ENCODE measurements at places on chromosomes 13 and 19.
A peak's percentile ranks its signal among the peaks of the same experiment; 100 is the strongest.

- DNase-seq, result no peak
Observed at GRCh38 chr13:110850840-110851239, 64.0 kb downstream of the ANKRD10 start.

- peak; percentile 43 for DNase-seq
Observed at GRCh38 chr19:10501971-10502523, 1.1 kb downstream of the KEAP1 start.

DNA sequence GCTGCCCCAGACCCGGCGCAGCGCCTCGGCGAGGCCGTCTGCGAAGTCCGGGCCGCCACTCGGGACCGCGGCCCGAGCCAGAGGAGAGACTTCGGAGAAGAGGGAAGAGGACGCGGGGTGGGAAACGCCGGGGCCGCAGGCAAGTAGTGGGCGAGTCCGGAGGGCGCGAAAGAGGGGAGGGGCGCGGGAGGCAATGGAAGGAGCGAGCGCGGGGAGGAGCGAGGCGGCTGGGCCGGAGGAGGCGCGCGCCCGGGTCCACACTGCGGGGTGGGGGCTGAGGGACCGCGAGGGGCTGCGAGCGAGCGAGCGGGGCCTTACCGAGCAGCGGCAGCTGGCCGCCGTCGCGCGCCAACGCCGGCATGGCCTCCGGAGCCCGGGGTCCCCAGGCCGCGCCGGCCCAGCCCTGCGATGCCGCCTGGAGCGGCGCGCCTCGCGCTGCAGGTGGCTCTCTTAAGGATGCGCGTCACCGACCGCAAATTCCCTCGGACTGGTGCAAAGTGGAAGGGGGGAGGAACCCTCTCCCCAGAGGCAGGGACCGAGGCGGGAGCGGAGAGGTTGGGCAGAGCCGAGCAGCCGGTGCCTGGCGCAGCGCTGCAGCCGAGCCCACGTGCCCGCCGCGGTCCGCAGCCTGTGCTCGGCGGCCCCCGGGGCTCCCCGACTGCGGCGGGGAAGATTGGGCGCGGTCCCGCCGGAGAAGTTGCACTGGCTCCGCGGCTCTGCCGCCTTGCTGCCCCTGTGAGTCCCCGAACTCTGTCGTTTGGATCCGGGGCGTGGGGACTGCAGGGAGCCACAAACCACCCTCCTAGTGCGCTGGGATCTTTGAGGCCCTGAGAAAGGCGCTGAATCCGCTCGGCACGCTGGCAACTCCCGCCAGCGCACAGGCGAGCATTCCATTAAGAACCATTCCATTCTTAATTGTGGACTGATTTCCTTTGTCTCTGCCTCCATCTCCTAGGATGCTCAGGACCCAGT, at the start of gene FLT3:
TSS of gene FLT3 (minus strand) at position 427 of the 972 bp plus-strand sequence. CDS start at position 361, 66 bp downstream.
- DNase-seq, result no peak

DNA sequence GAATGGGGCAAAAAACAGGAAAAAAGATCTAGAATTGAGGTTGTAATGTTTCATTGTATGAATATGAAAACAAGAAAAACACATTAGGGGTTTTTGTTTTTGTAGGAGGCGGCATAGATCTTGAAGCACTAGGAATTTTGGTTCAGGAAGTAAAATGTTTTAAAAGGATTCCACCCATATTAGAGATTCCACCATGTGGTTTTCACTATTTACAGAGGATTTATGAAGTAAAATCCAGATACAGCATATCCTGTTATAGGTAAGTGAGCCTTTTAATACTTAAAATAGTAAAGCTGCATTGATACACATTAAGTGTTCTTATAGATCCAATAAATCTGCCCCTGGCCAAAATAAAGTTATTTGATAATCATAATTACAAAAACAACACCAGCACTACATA, 61.4 kb downstream of the MICU2 start:
- no peak for DNase-seq

DNA sequence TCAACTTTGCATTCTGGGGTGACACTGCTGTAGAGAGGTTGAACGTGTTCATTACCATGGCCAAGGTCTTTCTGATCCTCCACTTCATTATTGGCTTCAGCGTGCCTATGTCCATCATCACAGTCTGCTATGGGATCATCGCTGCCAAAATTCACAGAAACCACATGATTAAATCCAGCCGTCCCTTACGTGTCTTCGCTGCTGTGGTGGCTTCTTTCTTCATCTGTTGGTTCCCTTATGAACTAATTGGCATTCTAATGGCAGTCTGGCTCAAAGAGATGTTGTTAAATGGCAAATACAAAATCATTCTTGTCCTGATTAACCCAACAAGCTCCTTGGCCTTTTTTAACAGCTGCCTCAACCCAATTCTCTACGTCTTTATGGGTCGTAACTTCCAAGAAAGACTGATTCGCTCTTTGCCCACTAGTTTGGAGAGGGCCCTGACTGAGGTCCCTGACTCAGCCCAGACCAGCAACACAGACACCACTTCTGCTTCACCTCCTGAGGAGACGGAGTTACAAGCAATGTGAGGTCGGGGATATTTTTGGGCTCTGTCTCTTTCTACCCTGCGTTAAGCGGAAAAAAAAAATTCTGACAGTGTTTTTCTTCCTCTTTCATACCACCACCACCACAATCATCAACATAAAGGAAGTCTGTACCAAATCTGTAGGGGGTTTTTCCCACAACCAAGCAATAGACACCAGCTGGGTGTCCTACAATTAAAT, 29.5 kb downstream of the FPR3 start:
- DNase-seq, result no peak

DNA sequence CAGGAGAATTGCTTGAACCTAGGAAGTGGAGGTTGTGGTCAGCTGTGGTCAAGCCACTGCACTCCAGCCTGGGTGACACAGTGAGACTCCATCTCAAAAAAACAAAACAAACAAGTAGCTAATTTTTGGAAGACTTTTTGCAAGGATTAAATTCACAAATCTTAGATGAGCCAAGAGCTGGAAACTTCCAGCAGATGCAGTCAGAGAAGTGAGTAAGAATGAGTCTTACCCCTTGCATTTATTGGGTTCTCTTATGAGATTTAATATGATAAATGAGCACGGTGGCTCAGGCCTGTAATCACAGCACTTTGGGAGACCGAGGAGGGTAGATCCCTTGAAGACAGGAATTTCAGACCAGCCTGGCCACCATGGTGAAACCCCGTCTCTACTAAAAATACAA, 44.9 kb upstream of the NBEA start:
- no peak for DNase-seq

DNA sequence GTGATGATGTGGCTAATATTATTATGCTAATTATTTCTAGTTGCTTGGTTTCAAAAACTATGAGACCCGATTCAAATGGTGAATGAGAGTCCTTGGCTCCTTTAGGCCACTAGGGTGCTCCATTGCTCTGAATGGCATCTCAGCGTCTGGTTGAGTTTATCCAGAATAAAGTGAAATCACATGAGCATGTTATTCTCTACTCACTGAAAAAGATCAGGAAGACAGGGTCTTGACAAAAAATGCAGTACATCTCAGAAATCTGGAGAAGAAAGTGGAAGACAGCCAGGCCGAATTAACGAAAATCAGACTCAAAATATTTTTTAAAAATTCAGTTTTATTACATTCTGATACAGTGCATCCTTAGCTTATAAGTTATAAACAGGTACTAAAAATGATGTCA, 516.2 kb downstream of the MYO16 start:
- no peak for DNase-seq

DNA sequence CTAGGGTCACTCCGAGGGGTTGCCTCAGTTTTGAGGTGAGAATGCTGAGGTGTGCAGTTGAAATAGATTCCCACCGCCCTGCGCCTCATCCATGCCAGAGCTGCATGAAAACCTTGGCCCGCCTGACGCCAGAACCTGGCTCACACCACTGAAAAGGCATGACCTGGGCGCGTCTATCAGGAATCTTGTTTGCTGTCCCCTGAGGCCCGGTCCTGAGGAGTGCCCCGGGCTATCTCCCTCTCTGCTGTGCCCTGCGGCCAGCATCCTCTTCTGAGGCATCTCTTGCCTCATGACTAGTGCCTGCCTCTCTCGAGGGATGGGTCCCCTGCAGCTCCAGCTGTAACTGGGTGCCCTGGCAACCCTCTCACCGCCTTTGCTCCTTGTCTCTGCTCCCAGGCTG, 28.1 kb downstream of the SMARCA4 start:
- no peak for DNase-seq

GRCh38 chr13:45851171-45851921, at the start of gene SIAH3:
Gene SIAH3, minus strand, starts transcription at chr13:45851753. Its CDS starts 124 bp downstream, at chr13:45851629.
- no peak for DNase-seq

DNA sequence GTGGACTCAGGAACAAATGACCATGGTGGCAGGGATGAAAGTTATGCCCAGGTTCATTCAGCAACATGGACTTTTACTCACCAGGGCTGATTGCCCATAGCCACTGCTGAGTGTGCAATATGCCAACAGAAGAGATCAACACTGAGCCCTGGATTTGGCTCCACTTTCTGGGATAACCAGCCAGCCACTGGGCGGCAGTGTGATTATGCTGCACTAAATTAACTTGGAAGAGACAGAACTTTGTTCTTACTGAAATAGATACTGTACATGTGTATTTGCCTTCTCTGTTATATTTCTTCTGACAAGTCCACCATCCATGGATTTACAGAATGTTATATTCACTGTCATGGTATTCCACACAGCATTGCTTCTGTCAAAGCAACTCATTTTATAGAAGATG, 257.4 kb downstream of the TDRD3 start:
- no peak for DNase-seq

GRCh38 chr19:39046037-39046821, 13.9 kb upstream of the FBXO27 start:
- DNase-seq, result no peak

- no peak for DNase-seq
Observed at GRCh38 chr19:10010247-10010691, at the start of gene COL5A3. Gene COL5A3, minus strand, starts transcription at chr19:10010504. Its CDS starts 119 bp downstream, at chr19:10010385.

GRCh38 chr13:68439817-68440216, 1209.7 kb upstream of the PCDH9 start:
- no peak for DNase-seq

DNA sequence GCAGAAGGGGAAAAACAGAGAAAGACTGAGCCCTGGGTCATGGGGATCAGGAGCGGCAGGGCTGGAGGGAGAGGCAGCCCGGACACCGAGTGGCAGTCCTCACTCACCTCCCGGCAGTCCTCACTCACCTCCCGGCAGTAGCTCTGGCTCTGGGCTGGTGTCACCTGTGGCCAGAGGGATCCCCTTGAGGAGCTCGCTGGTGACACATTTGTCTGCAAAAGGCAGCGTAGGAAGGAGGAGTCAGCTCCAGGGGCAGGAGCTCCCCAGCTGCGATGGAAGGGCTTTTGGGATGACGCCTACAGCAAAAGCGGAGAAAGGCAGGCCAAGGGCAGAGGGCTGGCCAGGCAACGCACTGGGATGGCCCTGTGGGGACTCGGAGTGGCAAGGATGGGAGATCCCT, 739 bp downstream of the EIF3G start:
- no peak for DNase-seq

GRCh38 chr19:4115050-4115817, 8.7 kb downstream of the MAP2K2 start:
- no peak for DNase-seq

DNA sequence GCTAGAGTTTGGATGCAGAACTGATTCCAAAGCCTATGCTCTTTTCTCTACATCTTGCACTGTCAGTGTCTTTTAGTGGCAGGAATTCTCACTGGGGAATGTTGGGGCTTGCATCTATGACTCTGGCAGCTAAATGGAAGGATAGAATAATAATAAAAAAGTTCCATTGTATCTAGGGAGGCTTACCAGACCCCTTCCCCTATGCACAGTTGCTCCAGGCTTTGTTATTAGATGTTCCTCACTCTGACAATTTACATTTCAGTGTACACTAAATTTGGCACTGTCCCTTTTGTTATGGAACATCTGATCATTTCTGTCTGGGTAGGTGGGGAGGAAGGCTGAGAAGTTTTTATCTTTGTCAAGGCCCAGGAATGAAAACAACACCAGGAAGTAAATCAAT, 3.7 kb upstream of the TRIM13 start:
- no peak for DNase-seq

DNA sequence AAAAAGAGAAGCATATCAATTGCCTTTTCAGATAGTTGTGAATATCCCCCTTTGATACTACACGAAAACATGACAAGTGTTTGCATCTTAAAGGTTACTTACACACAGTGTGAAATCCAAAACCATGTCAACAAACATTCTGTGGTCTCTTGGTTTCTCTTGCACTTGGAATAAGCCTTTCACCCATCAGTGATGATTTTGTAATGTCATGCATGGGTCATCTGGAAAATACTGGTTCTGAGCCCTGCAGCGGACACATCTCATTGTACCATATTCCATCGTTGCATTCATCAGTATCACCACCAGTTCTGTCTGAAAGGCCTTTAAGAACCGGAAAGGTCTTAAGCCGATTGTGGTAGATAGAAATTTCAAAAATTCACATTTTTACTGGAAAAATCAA, 65.4 kb upstream of the SOX1 start:
- no peak for DNase-seq

GRCh38 chr13:75327135-75327510, 154.8 kb downstream of the TBC1D4 start:
- no peak for DNase-seq

GRCh38 chr13:76600081-76600480, 286.1 kb downstream of the KCTD12 start:
- no peak for DNase-seq

DNA sequence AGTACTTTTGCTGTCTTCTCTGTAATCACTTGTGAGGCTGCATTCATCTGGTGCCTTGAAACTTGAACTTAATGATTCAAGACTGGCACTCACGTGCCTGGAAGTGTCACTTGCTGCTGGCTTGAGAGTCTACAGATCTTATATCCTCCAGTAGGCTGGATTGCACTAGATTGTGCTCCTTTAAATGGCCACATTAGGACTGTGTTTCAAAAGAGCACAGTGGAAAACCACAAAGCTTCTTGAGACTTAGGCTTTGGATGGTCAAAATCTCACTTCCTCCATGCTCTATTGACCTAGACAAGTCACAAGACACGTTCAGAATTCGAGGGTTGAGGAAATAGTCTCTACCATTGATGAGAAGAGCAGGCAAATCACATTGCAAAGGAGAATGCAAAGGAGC, 1278.8 kb upstream of the MIR17HG start:
- no peak for DNase-seq

GRCh38 chr13:71144883-71145282, 722.1 kb downstream of the DACH1 start:
- no peak for DNase-seq

- no peak for DNase-seq
Observed at GRCh38 chr19:12596485-12596884, 14.1 kb downstream of the ZNF490 start.

- no peak for DNase-seq
Observed at GRCh38 chr13:64274481-64275217, 2859.0 kb upstream of the PCDH20 start.
